ENCODE measurements at places on chromosomes 3 and 15. TPM values are rescaled to one million over a fixed set of nuclear protein-coding genes. Genes with fewer than 3 reads are reported as not detected.

The PRR20G gene
- total RNA-seq = not detected

The TRPC1 gene
- 21.3 TPM for total RNA-seq

The PAQR5 gene
- 32.4 TPM for total RNA-seq

The AGBL1 gene
- total RNA-seq = 9.9 TPM

The TMEM158 gene
- 8.2 TPM for total RNA-seq

The FBXW12 gene
- total RNA-seq = 0.23 TPM

The RTP3 gene
- total RNA-seq = not detected

The RBP2 gene
- total RNA-seq = not detected

The FAM174B gene
- total RNA-seq = 17.9 TPM

The SLC12A1 gene
- total RNA-seq = 578 TPM

The RPL29 gene
- total RNA-seq = 787 TPM

The HAPLN3 gene
- 6.3 TPM for total RNA-seq

The ITPKA gene
- total RNA-seq = 0.47 TPM

The MCTP2 gene
- total RNA-seq = 21.3 TPM

The SEMA3G gene
- 10.2 TPM for total RNA-seq

The CCNB2 gene
- total RNA-seq = 15.1 TPM

The TMEM212 gene
- total RNA-seq = not detected

The CAND2 gene
- total RNA-seq = 19.4 TPM

The VILL gene
- 17.9 TPM for total RNA-seq

The ADPRH gene
- total RNA-seq = 7.6 TPM

The CEMIP gene
- total RNA-seq = 1.6 TPM

The CHRNB4 gene
- 2.0 TPM for total RNA-seq

The CCR3 gene
- total RNA-seq = 0.47 TPM

The KLF15 gene
- 15.6 TPM for total RNA-seq

The RNF111 gene
- 39.3 TPM for total RNA-seq

The HGD gene
- total RNA-seq = 38.9 TPM

The NANOGP8 gene
- 1.7 TPM for total RNA-seq

The TRA2B gene
- total RNA-seq = 205 TPM

The ST6GAL1 gene
- 82.9 TPM for total RNA-seq

The SERINC4 gene
- total RNA-seq = 0.23 TPM

The TGM4 gene
- total RNA-seq = not detected

The GCSAM gene
- total RNA-seq = 0.99 TPM

The PIF1 gene
- 9.1 TPM for total RNA-seq

The GPR171 gene
- total RNA-seq = 13.7 TPM

The KLHL40 gene
- total RNA-seq = 38.8 TPM

The MBNL1 gene
- total RNA-seq = 123 TPM

The GOLGA6L9 gene
- total RNA-seq = 5.1 TPM

The ROBO1 gene
- 61.5 TPM for total RNA-seq

The KLHL6 gene
- total RNA-seq = 3.5 TPM

The RNU5B-1 gene
- total RNA-seq = not detected

The RASGRF1 gene
- 0.35 TPM for total RNA-seq

The ZNF501 gene
- total RNA-seq = 9.2 TPM
